ENCODE measurements at places on chromosomes 12 and 14.
A peak's percentile ranks its signal among the peaks of the same experiment; 100 is the strongest.

- no peak for DNase-seq
Observed at GRCh38 chr12:59833408-59833807, 237.6 kb downstream of the SLC16A7 start.

DNA sequence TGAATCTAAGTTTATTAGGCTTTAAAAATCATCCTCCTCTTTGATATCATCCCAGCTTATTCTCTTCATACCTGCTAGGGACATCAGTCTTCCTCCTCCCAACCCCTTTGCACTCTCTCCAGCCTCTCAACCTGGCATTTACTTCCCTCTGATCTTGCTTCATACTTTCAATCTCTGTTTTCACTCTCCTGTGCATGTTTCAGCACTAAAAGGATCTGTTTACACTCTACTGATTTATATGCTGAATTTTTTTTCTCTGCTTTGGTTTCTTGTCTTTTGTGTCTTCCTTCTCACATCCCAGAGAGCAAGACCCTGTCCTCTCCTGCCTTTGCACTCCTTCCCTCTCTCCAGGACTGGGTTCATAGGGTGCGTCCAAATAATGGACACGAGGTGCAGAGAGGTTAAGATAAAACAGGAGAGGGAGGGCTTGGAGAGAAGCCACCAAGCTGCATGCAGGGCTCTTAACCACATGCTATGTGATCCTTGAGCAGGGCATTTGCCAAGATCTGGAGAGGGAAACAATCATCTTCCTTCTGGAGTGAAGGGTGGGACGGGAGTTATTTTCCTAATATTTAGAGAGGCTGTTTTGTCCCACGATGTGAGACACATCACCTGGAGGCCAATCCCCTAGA lies 3.0 kb upstream of the CISTR start:
- no peak for DNase-seq

GRCh38 chr14:50675597-50675996 lies 7.5 kb upstream of the SAV1 start:
- no peak for DNase-seq

GRCh38 chr12:140162-140561 lies 73.6 kb downstream of the IQSEC3 start:
- DNase-seq: no peak

- no peak for DNase-seq
Observed at GRCh38 chr12:112876506-112876905, 30.3 kb upstream of the OAS1 start.

DNA sequence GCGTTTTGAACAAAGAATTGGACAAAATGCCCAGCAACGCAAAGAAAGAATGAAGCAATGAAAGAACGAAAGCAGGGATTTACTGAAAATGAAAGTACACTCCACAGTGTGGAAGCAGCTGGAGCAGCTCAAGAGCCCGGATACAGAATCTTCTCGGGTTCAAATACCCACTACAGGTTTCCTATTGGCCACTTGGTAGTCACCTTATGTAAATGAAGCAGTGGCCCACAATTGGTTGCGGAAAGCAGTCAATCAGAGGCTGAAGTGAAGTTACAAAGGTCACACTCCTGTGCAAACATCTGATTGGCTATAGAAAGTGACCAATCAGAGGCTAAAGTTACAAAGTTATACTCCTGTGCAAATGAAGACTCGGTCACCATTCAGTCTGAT lies 15.0 kb upstream of the PPP1R13B start:
- DNase-seq: no peak

- DNase-seq: no peak
Observed at GRCh38 chr12:126483145-126484068, 1418.2 kb downstream of the AACS start.

GRCh38 chr14:100069161-100069800 lies 4.1 kb downstream of the EVL start:
- DNase-seq: no peak

- DNase-seq: no peak
Observed at GRCh38 chr14:24422694-24423601, 6.5 kb downstream of the CBLN3 start.

DNA sequence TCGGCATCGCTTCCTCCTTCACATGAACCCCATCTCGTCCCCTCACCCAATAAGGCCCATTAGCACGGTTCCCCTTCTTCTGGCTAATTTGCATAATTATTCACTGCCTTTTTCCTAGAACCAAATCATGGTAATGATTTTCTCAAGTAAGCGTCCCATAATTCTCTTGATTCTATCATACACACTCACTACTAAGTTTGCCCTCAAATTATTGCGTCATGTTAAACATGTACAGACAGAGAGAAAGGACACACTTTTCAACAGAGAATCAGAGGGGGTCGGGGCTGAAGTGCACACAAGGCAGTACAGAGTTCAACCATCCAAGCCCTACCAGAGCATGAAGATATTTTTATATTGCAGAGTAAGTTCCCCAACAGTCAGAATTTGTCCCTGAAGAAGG lies 256.6 kb downstream of the FOXN3 start:
- no peak for DNase-seq

DNA sequence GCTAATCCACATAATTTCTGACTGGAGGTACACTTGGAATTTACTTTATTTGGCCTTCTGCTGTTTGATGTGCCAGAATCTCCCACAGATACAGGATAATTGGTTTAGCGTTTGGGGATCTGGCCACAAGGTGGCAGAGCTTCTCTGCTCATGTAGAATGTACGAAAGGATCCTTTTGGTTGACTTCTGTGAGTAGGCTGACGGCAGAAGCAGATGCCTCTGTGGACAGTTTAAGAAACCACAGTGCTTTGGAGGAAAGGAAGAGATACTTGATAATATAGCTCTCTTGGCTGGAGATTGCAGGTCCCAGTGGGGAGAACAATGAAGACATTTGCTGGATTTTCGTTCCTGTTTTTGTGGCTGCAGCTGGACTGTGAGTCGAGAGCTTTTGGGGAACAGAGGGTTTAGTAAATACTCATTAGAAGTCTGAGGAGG lies 75.3 kb upstream of the OR4E1 start:
- DNase-seq: peak; percentile 17

DNA sequence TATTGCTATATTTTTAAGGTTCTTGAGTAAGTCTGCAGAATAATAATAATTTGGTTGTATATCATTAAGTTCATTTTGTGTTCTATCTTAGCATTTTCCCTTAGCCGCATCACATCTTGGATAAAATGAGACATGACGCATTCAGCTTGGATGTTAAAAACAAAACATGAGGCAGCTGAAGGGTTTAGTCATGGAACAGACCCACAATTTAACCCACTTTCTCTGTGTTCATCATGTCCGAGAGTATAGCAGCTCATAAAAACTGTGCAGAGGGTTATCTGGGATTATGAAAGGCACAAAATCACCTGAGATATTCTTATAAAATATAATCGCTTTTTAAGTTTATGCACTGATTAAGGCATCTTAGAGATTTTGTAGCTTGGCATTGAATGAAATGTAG lies 219.3 kb downstream of the TRHDE start:
- no peak for DNase-seq

DNA sequence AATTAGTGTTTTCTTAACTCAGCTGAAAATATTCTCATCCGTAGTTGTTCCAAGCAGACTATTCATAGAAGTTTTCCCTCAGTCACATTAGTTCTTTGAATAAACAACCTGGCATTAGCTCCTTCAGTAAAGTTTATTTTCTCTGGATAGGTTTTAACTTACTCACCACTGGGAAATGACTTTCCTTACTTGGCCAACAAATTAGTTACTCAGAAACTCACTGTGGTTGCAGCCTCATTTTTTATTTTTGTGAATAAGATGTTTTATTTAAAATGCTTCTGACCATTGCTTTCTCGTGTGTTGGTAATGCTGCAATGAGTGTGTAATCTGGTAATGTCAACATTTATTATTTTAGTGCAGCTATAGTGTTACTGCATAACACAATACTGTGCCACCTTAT lies 74.9 kb downstream of the NOVA1 start:
- DNase-seq: no peak

GRCh38 chr14:64721899-64722298 lies 17.7 kb downstream of the PLEKHG3 start:
- DNase-seq: no peak

DNA sequence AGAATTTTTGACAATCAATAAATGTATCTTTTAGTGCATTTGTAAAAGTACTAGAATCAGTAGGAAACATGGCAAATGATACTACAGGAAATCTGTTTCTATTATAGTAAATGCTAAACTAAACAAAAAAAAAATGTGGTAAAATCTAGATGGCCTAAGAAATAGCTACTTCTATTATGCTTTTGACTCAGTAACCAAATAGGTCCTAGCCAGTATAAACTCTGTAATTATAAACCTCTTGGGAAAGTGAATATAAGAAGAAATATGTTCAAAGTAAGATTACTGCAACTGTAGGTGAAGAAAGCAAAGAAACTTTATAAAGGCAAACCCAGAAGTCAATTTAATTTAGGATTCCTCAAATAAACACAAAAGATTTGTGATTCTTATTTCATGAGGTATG lies 581.2 kb downstream of the LRFN5 start:
- DNase-seq: no peak

GRCh38 chr12:131482199-131482598 lies 228.7 kb upstream of the SFSWAP start:
- no peak for DNase-seq

DNA sequence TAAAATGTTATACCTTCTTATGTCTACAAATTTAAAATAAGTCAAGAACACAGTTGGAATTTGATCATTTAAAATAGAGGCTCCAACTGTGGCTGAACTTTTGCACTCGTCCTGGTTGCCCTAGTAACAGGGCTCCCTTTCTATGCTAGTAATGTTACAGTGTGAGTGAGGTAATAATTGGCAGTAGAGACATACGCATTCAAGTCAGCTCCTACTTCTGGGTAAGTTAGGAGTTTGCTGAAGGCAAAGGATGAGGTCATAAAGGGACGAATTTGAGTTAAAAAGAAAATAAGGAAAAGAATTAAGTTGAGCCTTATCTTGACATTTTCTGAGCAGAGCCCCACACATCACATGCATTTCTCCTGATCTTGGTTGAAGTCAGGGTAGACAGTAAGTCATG lies 129.1 kb downstream of the TMEM117 start:
- DNase-seq: peak; percentile 53

DNA sequence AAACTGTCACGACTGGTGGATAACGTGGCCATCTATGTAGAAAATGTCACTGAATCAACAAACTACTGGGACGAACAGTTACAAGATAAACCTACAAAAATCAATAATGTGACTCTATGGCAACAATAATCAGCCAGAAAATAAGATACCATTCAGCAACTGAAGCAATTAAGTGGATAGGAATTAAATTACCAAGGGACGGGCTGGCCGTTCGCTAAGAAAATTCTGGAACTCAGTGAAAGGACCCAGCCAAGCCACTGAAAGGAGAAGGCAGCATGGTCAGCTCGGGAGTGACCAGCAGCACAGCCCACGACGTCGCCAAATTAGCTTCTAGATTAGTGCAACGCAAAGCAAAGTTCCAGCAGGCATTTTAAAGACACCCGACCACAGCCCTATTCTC lies 33.6 kb upstream of the TMEM179 start:
- no peak for DNase-seq

DNA sequence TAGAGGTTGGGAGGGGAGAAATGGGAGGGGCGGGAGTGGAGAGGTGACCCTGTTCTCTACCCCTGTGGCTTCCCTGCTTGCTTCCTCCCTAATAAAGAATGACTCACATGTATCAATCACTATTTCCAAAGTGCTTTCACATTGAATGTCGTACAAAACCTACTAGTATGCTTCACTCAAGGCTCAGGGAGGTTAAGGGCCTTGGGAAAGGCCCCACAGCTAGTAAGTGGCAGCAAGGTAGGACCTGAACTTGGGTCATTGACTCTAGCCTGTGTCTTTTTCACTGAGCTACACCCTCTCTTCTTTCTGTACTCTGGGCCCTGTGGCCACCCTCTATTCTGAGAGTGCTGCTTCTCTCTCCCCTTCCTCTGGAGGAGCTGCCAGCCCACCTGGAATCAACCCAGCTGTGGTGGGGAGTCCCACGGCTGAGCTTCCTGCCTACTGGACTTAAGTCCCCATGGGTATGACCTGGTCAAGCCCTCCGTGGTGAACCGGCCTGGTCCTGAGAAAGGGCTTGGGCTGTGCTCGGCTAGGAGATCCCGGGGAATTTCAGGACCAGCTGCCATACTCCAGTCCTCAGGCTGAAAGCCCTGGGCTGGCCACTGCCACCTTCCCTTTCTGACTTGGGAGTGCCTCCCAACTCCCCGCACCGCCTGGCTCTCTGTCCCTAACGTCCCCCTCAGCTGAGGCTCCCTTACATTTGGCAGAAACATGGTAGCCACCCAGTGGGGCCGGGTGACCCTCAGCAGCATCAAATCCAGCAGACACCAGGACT lies 13.0 kb downstream of the SLC48A1 start:
- no peak for DNase-seq

DNA sequence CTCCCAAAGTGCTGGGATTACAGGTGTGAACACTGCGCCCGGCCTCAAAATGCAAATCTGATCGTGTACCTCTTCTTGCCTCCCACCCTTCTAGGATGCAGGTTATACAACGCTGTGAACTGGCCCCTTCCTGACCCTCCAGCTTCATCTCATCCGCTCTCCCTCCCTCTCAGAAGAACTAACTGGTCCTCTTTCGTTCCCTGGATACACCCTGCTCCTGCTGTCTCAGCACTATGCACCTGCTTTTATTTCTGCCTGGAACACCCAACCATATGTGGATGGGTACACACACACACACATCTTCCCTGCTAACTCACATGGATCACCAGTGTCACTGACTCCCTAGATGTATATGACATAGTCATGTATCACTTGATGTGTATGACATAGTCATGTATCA lies 56.1 kb upstream of the VASH1 start:
- DNase-seq: no peak

- DNase-seq: peak; percentile 24
Observed at GRCh38 chr14:29553427-29553826, 374.2 kb downstream of the PRKD1 start.

- no peak for DNase-seq
Observed at GRCh38 chr12:59111851-59112250, 191.5 kb upstream of the LRIG3 start.

DNA sequence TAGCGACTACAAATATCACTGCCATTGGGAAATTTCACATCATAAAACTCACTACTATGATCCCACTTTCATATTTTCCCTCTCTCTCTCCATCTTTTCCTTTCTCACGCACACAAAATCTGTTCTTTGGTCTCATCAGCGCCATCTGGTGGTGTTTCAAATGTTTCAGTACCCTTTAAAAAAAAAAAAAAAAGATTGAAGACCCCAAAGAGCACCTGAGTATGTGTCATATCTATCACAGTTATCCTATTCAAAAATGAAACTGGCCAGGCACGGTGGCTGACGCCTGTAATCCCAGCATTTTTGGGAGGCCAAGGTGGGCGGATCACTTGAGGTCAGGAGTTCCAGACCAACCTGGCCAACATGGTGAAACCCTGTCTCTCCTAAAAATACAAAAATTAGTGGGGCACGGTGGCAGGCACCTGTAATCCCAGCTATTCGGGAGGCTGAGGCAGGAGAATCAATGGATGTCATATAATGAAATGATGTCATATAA lies 72.4 kb downstream of the TTC9 start:
- DNase-seq: peak; percentile 59

Data from foreskin melanocyte (primary cell).